ENCODE measurements at places on chromosomes 7 and 10.

DNA sequence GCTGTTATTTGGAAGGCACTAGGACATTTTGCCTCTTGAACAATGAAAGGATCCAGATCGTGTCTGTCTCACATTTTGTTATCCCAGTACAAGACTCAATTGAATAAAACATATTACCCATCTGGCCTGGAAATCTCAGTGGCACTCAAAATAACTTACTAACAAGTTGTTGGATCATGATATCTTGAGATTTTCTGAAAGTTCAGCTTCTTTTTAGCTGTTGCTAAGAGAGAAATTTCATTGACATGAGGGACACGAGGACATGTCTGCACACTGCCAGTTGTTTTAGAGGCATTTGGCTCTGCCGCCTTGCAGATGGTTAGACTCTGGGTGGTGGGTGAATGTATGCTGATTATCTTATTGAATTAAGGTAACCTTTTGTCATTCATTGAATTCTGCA, 41.0 kb downstream of the KAT6B start:
- no peak for DNase-seq

DNA sequence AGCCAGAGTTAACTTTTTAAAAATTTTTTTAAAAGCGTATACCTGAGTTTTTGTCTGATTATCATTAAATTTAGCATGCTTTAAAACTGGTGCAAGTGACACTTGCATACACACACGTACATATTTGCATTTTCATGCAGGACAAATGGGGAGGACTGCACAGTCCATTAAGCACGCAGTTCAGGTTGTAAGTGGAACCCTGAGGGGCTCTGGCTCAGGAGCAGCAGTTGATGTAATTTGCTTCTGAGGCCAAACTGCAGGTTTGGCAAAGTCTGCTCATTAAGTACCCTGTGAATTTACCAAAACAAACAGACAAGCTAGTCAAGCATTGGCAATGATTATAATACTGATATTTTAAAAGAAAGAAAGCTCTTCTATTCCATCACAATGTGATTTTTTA, 215.8 kb upstream of the PFKP start:
- DNase-seq, result no peak

DNA sequence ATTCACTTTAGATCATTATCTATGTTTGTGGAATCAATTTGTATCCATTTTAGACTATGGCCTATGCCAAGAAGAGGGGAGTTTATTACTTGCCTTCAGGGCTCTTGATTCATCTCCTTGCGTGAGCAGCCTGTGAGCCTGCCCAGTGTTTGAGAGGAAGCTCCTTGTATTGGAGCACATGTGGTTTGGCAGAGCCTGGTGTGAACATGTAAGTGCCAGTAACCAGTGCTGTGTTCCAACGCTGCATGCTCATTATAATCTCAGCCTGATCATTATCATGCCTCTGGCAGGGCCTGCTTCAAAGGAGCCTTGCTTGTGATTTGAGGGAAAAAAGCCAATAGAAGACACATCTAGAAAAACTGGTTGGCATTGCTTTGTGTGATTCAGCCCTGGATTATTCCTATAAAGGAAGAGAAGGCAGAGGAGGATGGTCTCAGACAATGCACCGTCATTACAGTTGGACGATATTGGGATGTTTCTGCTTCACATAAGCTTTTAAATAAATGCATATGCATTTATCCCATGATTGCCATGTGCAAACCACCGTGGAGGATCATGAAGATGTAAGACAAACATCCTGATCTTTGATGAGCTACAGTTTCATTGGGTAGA, 203.4 kb upstream of the AHR start:
- no peak for DNase-seq

DNA sequence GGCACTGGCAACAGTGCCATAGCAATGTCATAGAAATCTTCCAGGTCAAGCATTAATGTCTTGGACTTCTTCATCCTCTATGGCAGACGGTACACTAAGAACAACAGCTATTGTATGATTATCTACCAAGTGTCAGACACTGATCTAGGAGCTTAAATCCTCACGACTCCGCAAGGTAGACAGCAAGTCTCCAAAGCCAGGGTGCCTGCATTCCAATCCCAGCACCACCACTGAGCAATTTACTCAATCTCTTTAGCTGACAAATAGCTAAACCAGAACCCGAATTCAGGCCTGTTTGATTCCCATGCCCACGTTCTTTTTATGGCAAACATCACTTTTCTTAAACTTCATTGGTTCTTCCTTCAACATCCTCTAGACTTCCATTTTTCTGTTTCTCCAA, 31.8 kb downstream of the DNMBP start:
- DNase-seq, result no peak

DNA sequence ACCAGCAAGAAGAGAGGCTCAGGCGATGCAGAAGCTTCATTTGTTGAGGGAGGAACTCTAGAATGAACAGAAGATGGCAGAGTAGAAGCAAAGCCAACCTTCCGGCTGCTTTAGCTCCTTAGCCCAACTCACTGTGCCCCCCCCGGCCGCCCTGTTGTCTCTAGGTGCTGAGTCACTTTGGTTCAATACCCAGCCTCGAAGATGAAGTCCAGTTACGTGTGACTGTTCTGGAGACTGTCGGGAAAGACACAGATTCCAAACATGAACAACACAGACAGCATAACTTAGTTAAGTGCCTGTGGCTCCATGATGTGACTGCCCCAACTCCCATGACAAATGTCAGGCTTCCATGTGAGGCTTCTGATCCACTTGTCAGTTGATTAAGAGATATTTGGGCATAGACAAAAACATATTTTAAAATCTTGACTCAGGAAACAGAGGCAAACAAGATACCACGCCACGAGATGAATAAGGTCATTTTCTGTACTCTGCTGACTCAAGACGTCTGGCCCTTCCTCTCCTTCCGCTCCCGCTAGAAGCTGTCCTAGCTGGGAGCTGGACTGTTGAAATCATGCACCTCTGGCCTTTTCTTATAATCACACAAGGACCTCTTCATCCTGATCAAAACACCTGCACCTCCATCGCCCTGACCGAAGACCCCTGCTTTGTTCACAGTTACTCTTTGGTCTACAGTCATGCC, 199.3 kb downstream of the FRMD4A start:
- DNase-seq, result no peak

DNA sequence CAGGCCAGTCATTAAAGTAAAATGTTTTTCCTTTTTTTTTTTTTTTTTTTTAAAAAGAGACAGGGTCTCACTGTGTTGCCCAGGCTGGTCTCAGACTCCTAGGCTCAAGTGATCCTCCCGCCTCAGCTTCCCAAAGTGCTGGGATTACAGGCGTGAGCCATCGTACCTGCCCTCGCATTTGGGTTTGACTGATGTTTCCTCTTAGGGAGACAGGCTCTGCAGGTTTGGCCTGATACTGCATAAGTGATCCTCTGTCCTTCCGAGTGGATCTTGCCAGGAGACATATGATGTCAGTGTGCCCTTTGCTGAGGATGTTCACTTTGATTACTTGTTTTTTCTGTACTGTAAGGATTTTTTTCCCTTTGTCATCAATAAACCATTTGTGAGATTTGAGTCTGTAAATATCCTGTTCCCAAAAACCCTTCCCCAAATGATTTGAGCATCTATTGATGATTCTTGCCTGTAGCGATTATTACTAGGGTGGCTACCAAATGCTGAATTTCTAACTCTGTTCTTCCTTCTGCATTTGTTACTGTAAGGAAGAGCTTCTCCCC, 19.7 kb downstream of the LIMK1 start:
- DNase-seq, result no peak

DNA sequence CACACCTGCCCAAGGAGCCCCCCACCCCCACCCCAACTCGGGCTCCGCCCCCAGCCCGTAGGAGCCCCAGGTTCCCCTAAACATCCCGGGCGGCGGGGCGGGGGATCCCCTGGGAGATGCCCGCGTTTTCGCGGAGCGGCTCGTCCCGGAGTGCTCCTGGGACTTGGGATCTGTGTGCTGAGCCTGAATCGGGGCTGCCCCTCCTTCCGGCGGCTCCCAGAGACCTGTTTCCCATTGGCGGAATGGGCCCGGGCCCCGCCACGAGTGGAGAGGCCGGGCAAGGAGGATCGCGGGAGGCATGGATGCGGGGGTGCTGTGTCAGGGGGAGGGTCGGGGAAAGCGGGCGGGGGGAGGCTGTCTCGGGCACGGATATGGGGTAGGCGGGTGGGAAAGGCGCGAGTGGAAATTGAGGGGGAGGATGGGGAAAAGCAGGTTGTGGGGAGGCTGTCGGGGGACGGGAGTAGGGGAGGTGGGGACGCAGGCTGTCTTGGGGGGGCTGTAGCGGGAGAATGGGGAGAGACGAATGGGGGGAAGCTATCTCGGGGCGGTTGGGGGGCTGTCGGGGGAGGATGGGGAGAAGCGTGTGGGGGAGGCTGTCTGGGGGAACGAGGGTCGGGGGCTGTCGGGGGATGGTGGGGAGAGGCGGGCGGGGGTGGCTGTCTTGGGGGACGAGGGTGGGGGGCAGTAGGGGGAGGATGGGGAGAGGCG, 572 bp upstream of the BHLHA15 start:
- DNase-seq, result no peak

DNA sequence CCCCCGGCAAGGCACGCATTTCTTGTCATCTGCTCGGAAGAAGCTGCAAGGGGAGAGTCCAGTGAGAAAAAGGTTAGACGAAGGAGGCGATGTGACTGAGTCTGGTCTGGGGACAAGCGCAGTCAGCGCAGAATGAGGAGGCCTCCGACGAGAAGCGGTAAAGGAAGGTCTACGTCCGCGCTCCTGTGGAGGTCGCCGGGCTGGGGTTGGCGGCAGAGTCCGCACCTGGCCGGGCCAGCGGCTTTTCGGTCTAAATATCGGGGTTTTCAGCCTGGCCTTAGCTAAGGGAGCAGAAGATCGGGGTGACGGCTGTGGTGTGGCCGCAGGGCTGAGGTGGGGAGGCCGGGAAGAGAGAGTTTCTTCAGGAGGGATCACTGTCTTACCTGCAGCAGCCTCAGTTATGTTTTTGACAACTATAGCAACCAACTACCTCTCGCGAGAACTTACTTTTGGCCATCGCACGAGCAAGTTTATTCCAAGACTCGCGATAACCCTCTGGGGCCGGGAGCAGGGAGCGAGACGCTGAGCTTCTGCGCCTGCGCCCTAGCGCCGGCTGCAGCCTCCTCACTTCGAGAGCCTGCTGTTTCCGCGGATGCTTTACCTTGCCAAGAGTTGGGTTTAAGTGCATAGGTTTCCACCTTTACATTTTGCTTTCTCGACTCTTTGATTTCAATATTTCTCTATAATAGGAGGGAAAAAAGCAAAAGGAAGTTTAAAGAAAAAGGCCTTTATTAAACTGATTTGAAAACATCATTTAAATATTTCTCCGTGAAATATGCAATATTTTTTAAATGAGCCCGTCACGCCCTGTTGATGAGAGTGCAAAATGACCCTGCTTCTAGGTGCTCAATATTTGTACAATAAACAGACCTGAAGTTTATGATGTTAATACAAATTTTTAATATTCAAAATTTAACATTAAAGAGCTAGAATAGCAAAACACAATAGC, at the start of gene CFAP70:
CFAP70 (minus strand) TSS at position 534 of the 949 bp plus-strand sequence. CDS start 4,068 bp downstream, outside the sequence.
- peak; percentile 74 for DNase-seq

DNA sequence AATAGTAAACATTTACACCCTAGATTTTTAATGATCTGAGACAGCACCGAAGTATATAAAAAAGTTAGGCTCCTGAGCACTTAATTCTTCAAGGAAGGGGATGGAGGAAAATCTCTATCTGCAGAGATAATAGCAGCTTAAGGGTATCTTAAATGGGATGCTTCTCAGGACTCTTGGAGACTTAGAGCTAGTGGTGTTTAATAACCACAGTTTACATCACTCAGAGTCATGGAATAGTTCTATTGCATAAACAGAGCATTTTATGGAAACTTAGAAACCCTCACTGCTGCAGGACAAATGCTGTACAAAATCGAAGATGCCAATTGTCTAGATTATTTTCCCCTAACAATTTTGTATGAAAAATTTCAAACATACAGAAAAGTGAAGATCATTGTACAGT, 398.9 kb upstream of the GALNT17 start:
- no peak for DNase-seq

- DNase-seq, result no peak
Measured at GRCh38 chr10:13699216-13699615, 112.5 kb downstream of the PRPF18 start.

GRCh38 chr7:95772771-95773581, 622 bp downstream of the DYNC1I1 start:
- DNase-seq, result no peak

DNA sequence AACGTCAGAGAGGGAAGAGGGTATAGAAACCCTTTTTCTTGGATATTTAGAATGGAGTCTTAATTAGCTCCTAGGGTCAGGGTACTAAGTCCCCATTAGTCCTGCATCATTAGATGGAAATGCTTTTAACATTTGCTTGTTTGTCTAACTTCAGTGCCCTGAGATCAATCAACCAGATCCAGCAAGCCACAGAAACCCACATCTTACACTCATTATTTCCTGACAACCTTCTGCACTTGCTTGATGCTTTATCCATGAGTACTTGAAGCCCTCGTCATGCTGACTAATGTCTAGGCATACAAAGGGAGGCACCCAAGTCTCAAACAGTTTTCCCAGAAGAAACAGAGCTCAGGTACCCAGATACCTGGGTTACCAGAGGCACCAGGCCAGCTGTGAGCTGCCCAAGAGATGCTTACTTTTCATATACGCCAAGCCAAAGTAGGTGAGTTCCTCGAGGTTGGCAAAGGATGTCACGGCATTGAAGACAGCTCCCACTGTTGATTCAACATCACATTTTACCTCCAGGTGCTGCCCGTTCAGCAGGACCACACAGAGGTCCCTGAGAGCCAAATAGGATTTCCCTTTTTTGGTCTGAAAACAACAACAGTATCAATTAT, 42.7 kb downstream of the FRMPD2 start:
- DNase-seq, result no peak

DNA sequence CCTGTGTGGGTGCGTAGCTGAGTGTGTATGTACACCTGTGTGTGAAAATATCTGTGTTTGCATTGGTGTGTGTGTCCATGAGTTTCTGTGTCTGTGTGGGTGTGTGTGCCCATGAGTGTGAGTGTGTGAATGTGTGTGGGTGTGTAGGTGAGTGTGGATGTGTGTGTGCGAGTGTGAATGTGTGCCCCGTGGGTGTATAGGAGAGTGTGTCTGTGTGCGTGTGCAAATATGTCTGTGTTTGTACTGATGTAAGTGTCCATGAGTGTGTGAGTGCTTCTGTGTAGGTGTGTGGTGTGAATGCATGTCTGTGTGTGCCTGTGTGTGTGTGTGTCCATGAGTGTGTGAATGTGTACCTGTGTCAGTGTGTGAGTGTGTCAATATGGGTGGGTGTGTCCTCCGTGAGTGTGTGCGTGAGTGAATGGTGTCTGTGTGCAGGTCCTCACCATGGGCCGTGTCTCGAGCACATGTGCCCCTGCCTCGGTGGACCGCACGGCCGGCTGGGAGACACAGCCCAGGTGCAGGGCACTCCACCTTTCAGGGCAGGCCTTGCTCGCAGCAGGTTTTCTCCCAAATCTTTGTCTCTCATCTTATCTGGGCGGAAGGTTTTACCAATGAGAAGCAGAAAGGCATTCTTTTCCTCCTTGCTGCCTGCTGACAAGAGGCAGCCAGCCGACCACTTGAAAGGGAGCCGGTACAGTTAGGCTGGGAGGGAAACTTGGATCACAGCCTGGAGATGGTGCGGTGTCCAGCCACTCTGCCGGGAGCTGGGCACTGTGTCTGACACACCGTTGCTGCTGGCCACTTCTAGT, 107.1 kb upstream of the FAM20C start:
- no peak for DNase-seq

All from activated T-helper 1 cell treated with anti-CD3 and anti-CD28 coated beads, Interleukin-2, amount 50 U/mL, for 16 hours (primary cell).